Epithelial cell of proximal tubule (primary cell): ENCODE measurements at places on chromosomes 6 and 20. TPM values are rescaled to one million over a fixed set of nuclear protein-coding genes. Genes with fewer than 3 reads are reported as not detected.

The POU5F1 gene
- 2.1 and 5.1 TPM in 2 replicates for total RNA-seq

DNA sequence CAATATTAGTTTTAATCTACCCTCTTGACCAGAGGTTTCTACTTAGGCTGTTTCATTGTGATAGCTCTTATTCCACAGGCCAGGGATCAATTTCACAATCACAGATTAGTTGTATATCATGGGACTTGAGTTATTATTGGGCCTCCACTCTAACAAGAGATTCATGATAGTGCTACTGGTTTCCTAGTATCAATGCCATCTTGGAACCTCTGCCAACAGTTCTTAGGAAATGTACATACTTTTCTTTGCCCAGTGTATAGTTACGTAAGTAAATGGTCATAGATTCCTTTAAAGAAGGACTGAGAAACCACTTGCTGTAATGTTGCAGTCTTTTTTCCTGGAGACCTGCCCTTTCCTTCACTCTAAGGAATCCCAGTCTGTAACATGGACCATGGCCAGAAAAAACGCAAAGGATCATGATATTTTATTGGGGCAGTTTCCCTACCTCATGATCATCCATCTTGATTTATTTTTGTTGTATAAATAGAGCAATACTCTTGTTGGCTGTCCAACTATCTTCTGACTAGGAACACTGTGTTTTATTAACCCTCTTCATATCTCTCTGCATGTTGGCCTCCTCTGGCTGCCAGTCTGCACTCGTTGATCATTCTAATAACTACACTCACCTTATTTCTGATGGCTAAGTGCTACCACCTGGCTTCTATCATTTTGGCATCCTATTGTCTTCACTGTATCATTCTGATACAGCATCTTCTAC, 38.0 kb upstream of the VGLL2 start:
- DNase-seq, result no peak

- DNase-seq, result no peak
Observed at GRCh38 chr20:47466213-47466612, 35.5 kb upstream of the NCOA3 start.

The MTCH1 gene
- total RNA-seq, result 235 and 275 TPM in 2 replicates

- DNase-seq, result peak; percentile 33
Observed at GRCh38 chr6:161922631-161923119, 648.8 kb upstream of the AGPAT4 start.
